ENCODE measurements at places on chromosomes 1 and 21. TPM values are rescaled to one million over a fixed set of nuclear protein-coding genes. Genes with fewer than 3 reads are reported as not detected.
A peak's percentile ranks its signal among the peaks of the same experiment; 100 is the strongest.

GRCh38 chr1:167599957-167600581, 30.0 kb upstream of the RCSD1 start:
- DNase-seq: peak; percentile 60

DNA sequence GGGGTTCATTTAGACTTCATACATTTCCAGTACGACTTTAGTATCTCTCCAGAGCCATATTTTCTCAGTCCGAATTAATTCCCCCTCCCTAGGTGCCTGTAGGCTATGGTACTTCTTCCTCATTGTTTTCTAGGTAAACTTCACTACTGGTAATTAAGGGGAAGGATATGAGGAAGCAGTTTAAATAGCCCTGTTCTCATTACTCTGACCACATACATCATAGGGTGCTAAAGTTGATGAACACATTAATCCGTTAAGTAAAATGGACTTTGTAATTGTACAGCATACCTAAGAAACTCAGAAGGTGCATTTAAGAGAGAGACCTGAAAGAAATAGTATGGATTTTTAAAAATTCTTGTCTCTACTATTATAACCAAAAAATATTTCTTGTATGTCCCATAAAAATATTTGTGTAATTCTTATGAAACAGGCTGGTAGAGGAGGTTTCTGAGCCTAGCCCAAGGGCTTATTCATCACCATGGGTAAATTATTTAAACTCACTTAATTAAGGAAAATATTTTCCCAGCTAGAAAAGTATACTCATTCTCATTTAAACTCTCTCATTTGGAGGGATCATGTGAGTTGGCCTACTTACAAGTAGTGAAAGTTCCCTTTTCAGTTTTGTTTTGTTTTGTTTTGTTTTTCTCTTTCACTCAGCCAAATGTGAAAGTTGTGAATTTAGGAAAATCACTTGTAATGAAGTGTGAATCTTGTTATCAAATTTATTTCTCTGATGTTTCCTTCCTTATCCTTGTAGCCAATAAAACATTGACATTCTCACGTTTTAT, 2.0 kb downstream of the PRMT6 start:
- DNase-seq: no peak

- no peak for DNase-seq
These were observed 1.3 kb downstream of the MAP7D1 start for GRCh38 chr1:36157115-36157903.

The BEST4 gene
- total RNA-seq: 0.09 TPM

The ESRRG gene
- 0.18 TPM for total RNA-seq

The PTCH2 gene
- total RNA-seq: 0.36 TPM

The PDC gene
- total RNA-seq: 0.27 TPM

The CBS gene
- 63.3 TPM for total RNA-seq

The OR10J1 gene
- not detected for total RNA-seq

DNA sequence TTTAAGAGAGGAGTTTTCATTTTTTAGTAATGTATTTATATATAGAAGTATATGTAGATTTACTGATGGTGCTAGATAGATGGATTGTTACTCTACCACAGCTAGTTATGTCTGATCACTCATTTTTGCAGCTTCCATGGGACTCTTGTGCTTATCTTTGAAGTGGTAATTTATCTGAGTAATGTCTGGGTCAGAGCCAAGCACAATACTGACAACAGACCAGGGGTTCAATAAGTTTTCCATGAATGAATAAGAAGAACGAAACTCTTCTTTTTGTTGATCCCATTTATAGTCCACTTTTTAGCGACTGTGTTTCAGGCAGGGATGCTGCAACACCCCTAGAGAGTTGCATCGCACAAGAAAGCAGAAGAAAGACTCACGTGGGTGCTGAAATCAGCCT, 935.2 kb downstream of the PLA2G4A start:
- DNase-seq: no peak

The BARHL2 gene
- total RNA-seq: not detected

The CD1E gene
- total RNA-seq: not detected

DNA sequence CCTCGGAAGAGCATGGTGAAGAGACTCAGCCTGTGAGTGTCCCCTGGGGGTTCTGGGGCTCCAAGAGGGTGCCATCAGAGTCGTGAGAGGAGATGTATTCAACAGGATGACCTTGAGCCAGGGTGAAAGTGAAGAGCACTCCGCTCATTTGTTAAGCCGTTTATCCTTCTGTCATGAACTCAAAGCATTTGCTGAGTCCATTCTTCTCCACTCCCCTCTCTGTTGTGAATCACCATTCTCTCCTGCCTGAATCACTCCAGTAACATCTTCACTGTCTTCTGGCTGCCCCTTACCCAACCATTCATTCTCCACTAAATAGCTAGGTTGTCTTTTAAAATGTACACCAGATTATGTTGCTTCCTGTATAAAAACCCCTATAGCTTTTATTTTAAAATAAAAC, 102.2 kb downstream of the RGL1 start:
- no peak for DNase-seq

GRCh38 chr1:3509721-3510120, 55.3 kb downstream of the ARHGEF16 start:
- no peak for DNase-seq

- DNase-seq: peak; percentile 27
These were observed 8.4 kb downstream of the YBX1 start for GRCh38 chr1:42690477-42691156.

Measured in fibroblast of the aortic adventitia (primary cell).